Astrocyte of the spinal cord (primary cell): ENCODE measurements at places on chromosomes 2 and 18.

- no peak for DNase-seq
Measured at GRCh38 chr2:2328848-2329247, 2.2 kb downstream of the MYT1L start.

GRCh38 chr2:157420771-157421323 lies 23.0 kb downstream of the CYTIP start:
- no peak for DNase-seq

GRCh38 chr2:45435316-45435715 lies 175.8 kb downstream of the SRBD1 start:
- peak; percentile 90 for DNase-seq

- peak; percentile 93 for DNase-seq
Measured at GRCh38 chr18:22391407-22392345, 26.0 kb downstream of the CTAGE1 start.

GRCh38 chr2:11420190-11420589 lies 45.8 kb downstream of the E2F6 start:
- no peak for DNase-seq

GRCh38 chr2:26875065-26875634 lies 27.2 kb downstream of the DPYSL5 start:
- no peak for DNase-seq

GRCh38 chr18:78983512-78983911 lies 3.9 kb downstream of the SALL3 start:
- DNase-seq, result peak; percentile 27

DNA sequence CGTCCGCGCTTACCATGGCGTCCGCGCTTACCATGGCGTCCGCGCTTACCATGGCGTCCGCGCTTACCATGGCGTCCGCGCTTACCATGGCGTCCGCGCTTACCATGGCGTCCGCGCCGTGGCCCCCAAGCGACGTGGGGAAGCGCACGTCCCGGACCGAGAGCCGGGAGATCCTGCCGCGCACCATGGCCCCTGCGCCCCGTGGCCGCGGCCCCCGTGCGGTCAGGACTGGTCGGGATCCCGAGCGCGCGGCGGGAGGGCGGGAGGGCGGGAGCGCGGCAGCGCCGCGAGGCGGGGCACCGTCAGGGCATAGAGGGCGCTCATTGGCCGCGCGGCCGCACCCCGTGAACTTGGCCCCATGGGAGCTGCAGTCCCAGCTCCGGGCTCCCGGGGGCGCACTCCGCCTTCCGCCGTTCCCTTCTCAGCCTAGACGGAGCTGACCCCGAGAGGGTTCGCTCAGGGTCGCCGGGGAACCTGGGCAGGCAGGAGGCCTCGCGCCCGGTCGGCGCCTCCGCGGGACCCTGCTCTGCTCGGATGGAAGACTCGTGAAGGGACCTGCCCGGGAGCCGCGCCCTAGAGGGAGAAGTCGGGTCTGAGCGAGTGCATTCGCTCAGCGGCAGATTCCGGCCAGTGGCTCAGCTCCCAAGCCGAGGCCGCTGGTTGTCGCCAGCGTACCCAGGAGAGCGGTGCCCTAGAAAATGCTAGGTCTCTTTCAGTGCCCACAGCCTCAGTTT lies at the start of gene ENOSF1:
TSS of gene ENOSF1 (minus strand) at position 230 of the 734 bp plus-strand sequence. CDS start at position 187, 43 bp downstream.
- peak; percentile 79 for DNase-seq

DNA sequence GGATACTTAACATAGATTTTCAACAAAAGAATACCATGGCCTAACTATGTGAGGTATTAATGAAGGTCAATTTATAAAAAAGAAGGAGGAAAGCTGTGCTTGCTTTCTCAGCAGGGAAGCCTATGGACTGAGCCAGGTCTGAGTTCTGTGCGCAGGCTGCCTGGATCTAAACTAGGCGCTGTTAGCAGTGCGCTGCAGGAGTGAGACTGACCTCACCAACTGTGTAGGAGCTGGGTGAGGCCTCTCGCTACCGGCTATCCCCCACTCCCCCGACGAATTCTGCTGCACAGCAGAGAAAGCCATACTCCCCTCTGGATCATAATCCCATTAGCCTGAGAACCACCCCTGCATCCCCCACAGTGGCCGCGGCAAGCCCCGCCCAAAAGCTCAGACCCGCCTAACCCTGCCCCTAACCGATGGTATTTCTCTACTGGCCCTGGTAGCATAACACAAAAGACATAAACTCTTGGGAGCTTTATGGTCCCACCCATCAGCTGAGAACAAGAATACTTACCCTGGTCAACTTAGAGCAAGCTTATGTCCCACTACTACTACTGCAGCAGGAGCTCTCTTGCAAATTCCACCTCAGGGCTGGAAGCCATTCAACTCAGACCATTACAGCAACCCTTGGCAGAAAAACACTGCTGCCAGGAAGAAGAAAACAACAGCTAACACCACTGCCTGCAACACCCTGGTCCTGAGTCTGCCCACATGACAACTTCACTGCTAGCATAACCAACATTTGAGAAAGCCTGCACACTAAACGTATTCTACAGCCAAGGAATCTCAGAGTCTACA lies 28.0 kb downstream of the SULT1C2 start:
- DNase-seq, result no peak

DNA sequence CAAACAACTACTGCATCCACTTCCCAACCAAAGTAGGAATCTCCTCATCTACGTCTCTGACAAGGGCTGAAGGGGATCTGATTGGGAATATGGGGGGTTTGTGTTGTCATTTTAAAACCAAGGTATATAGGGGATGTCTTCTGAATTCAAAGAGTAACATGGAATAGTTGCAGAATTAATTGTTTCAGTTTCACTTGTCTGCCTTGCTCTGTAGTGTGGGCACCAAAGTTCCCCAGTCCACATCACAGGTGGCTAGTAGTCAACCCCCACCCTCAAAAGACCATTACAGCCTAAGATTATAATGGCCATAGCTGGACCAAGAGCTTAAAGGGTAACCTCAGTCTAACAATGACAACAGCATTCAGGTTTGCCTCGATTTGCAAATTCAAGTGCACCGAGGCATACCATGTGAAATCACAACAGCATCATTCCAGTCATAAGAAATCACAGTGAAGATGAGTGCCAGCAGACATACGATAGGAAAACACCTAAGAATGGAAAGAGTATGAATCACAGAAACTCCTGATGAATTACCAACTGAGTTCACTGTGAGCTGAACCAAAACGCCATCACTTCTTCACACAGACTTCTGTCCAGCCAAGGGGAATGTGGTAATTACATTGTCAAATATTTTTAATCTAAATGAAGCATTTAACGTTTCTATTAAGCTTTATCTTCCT lies 52.4 kb downstream of the MYO5B start:
- no peak for DNase-seq

DNA sequence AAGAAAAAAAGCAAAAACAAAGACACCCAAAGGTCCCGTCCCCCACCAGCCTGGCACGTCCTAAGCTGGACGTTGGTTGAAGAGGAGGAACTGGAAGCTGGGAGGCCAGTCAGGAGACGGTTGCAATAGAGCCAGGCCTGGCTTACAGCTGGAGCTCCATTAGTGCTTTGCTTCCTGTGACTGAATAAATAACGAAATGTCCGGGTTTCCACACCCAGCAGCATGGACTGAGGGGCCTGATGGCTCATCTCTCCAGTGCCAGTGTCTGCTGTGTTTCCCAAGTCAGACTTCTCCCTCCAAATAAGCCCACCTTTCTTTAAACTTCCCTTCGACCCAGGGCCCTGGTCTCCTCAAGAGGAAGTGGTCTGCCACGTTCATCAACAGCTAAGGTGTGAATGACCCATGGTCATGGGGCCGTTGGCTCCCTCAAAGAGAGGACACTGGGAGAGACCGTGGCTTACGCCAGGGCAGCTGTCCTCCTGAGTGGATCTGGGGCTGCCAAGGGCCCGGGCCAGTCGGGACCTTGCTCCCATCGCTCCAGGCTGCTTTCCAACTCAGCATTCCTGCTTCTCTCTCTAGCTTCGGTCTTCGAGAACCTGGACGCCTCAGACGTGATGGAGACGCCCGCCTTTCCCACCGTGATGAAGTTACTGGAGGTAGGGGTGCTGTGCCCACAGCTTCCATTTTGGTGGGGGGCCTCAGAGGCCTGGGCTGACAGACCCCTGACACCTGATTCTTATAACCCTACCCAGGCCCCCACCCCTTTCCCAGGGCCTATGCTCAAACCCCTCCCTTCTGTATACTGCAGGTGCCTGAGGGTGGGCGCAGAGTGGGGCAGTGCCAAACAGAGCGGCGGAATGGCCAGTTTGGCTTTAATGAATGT lies 44.9 kb downstream of the MYO7B start:
- no peak for DNase-seq
